ENCODE measurements at places on chromosomes 7 and 10. TPM values are rescaled to one million over a fixed set of nuclear protein-coding genes. Genes with fewer than 3 reads are reported as not detected.

BMPER gene
- 0.47 TPM for total RNA-seq

SPDYE1 gene
- not detected for total RNA-seq

ABCB1 gene
- total RNA-seq: not detected

NPC1L1 gene
- not detected for total RNA-seq

LRRC18 gene
- not detected for total RNA-seq

DNA sequence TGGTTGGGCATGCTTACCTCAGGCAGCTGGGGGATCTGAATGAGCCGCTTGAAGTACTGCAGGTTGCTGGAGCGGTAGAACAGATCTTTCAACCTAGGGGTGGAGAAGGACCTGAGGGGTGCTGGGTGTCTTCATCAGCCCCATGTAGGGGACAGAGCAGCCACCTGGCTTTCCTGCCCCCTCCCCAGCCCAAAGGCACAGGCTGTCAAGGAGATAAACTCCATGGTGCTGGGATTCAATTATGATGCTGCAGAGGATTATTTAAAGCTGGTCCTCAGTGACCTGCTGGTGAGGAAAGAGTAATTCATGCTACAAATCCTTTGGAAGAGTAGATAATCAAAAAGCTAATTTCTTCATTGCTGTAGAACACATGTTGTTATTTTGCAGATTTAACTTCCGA lies 71.1 kb downstream of the SPDYE5 start:
- no peak overlapping the region for H3K27ac ChIP-seq
- H3K36me3 ChIP-seq: peaks cover 34% of the 10 kb centered on the region
- H3K27me3 ChIP-seq: no peaks in the 10 kb centered on the region
- no peak for DNase-seq
- peaks cover 14% of the 10 kb centered on the region for H3K4me1 ChIP-seq

DNA sequence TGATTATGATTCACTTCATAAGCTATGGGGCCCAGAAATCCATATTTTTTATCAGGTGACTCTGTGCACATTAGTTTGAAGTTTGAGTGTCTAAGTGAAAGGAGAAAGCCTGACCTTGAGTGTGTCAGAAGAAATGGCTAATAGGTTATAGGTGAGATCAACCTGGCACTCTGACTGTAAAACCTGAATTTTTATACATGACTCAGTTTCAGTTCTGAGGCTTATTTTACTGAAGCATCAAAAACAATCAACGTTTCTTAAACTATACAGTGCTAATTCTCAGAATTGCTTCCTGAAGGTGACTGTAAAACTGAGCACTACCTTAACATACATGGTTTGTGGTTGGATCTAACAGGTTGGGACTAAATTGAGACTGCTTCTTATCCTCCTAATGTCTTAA lies 159.4 kb upstream of the AHR start:
- no peak for DNase-seq
- H3K27ac ChIP-seq: no peak overlapping the region
- no peaks in the 10 kb centered on the region for H3K27me3 ChIP-seq
- H3K36me3 ChIP-seq: no peaks in the 10 kb centered on the region
- peaks cover 7% of the 10 kb centered on the region for H3K4me1 ChIP-seq
- H3K4me3 ChIP-seq: no peak overlapping the region

DNA sequence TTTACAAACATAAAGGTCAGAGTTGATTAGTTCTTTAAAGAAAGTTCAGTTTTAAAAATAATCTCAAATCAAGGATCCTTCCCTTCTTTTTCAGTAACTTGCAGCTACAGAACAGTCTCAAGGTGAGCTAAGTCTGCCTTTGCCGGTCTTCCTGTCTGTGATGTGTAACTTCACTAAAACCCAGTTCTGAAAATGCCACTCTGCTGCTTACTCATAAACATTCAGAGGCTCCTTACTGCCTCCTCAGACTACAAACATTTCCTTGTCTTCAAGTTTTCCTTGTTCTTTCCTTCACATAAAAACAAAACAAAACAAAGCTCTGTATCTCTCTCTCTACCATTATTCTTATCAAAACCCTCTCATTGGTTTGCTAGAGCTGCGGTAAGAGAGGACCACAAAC lies 128.7 kb downstream of the ETV1 start:
- no peaks in the 10 kb centered on the region for H3K36me3 ChIP-seq
- no peaks in the 10 kb centered on the region for H3K27me3 ChIP-seq
- H3K27ac ChIP-seq: no peak overlapping the region

DNA sequence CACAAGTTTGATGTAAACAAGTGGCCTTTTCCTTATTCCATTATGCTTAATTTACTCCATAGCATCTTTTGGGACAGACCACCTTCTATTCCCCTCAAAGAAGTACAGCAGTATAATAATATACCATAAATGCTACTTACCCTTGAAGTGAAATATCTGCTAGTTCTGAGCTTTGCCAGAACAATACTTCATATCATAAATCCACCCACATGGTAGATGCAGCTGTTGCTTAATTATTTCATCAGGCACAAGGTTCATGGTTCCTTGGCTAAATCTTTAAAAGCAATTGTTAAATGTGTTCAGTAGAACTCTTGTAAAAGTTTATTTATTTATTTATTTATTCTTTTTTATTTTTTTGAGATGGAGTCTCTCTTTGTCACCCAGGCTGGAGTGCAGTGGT lies 32.9 kb downstream of the CSTF2T start:
- no peak overlapping the region for H3K4me3 ChIP-seq
- H3K27ac ChIP-seq: no peak overlapping the region
- peaks cover 4% of the 10 kb centered on the region for H3K4me1 ChIP-seq
- H3K27me3 ChIP-seq: no peaks in the 10 kb centered on the region
- no peak for DNase-seq
- H3K36me3 ChIP-seq: no peaks in the 10 kb centered on the region

GRCh38 chr10:106185951-106186350 lies 978.6 kb downstream of the SORCS1 start:
- no peaks in the 10 kb centered on the region for H3K27me3 ChIP-seq
- no peak overlapping the region for H3K4me3 ChIP-seq
- no peak overlapping the region for H3K27ac ChIP-seq

DNA sequence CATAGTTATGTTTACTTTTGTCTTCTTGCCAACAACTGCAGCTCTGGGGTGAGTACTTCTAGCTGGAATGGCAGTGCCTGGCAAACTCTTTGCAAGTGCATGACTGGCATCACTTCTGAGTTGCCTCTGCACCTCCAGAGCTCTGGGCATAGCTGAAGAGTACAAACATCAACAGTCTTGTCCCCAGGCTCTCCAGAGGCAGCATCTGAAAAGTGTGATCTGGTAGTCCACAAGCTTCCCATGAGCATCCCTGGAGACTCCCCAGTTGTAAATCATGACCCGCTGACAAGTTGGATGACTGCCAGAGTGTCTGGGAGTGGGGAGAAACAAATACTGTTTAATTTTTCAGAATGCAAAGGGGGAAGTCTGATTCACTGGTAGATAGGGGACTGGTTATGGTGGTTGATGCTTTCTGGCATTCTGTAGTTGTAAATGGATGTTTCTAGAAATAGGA lies 138.9 kb upstream of the CDK13 start:
- no peaks in the 10 kb centered on the region for H3K36me3 ChIP-seq
- peaks cover 9% of the 10 kb centered on the region for H3K4me1 ChIP-seq
- no peak overlapping the region for H3K4me3 ChIP-seq
- no peaks in the 10 kb centered on the region for H3K27me3 ChIP-seq
- H3K27ac ChIP-seq: no peak overlapping the region
- peak; percentile 68 for DNase-seq

- no peak overlapping the region for H3K27ac ChIP-seq
- H3K27me3 ChIP-seq: no peaks in the 10 kb centered on the region
- no peaks in the 10 kb centered on the region for H3K36me3 ChIP-seq
- H3K4me3 ChIP-seq: no peak overlapping the region
Measured at GRCh38 chr7:106655703-106656498, 5.1 kb downstream of the CCDC71L start.

DNA sequence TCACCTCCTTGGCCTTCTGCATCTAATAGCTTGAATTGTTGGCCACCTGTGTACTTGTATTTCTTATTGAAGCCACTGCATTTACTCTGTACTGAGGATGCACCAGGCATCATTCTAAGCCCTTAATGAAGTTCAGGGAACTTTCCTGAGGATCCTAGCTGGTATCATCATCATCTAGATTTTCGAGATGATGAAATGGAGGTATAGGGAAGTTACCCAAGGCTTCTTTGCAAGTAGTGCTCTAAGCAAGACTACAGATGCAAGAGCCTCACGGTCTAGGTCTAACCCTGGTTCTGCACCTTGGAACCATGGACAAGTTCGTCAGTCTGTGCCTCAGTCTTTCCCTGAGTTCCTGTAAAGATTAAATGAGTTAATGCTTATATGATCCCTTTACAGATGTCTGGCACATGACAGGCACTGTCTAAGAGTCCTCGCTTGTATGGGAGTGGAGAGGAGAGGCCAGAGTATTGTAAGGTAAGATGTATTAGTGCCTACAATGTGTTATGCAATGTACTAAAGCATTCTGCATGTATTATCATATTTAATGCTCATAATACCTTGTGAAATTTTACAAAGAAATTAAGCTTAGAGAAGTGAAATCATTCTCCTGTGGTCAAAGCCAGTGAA lies 145.1 kb downstream of the KCNMA1 start:
- no peaks in the 10 kb centered on the region for H3K4me1 ChIP-seq
- no peak overlapping the region for H3K27ac ChIP-seq
- no peak for DNase-seq
- H3K4me3 ChIP-seq: no peak overlapping the region
- no peaks in the 10 kb centered on the region for H3K36me3 ChIP-seq
- H3K27me3 ChIP-seq: no peaks in the 10 kb centered on the region

DNA sequence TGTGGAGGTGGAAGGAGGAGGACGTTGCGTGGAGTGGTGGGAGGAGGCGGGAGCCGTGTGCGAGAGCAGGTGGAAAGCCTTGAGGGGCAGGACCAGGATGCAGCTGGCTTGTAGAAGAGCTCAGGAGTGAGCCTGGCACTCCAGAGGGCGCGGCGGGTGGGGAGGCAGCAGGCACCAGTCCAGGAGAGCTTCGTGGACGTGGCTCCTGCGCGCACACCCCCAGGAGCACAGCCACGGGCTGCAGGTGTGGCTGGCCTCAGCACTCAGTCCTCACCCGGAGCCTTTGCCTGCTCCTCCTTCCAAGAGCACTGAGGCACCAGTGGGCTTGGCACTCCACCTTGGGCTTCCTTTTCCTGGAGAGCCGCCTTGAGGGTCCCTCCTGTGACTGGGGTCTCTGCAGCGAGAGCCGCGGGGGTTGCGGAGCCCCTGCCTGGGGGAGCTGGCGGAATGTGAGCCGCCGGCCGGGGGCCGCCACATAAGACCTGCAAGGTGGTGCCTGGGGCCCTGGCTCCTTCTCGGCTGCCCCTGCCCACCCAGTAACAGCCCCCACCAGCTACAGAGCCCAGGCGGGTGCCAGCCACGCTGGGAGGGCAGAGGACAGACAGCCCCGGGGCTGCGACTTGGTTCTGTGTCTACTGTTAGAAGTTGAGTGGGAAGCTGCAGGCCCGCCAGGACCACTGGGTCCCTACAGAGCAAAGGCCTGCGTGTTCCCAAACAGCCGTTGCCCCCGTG lies 11.1 kb downstream of the MAFK start:
- H3K4me3 ChIP-seq: no peak overlapping the region
- no peaks in the 10 kb centered on the region for H3K36me3 ChIP-seq
- H3K27me3 ChIP-seq: no peaks in the 10 kb centered on the region

GRCh38 chr10:102678068-102678400 lies 33.8 kb downstream of the TRIM8 start:
- no peak for DNase-seq
- H3K36me3 ChIP-seq: peaks cover 11% of the 10 kb centered on the region
- H3K4me3 ChIP-seq: no peak overlapping the region
- H3K27ac ChIP-seq: peak overlapping the region; percentile 35
- H3K4me1 ChIP-seq: peaks cover 54% of the 10 kb centered on the region
